ENCODE measurements at places on chromosomes 3 and 15.

- no peak for DNase-seq
These were observed 76.5 kb downstream of the CD200R1L start for GRCh38 chr3:112770032-112770626.

GRCh38 chr3:38097446-38098375 lies 39.2 kb downstream of the ACAA1 start:
- no peak for DNase-seq

DNA sequence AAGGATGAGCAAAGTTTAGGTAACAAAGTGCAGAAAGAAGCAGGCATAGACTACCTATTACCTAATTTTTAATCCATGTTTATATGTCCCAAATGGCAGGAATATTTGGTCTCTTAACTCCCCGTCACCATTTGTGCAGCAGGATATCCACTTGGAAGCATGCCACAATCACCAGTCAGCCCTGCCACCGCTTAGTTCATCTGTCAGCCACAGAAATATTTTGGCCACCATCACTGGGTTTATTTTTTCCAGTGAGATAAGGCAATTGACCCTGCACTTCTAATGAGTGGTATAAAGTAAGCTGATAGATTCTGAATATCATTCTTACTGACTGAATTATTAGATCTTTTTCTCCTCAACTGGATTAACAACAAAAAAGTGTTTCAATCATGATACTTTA lies 152.9 kb upstream of the SOX2 start:
- no peak for DNase-seq

DNA sequence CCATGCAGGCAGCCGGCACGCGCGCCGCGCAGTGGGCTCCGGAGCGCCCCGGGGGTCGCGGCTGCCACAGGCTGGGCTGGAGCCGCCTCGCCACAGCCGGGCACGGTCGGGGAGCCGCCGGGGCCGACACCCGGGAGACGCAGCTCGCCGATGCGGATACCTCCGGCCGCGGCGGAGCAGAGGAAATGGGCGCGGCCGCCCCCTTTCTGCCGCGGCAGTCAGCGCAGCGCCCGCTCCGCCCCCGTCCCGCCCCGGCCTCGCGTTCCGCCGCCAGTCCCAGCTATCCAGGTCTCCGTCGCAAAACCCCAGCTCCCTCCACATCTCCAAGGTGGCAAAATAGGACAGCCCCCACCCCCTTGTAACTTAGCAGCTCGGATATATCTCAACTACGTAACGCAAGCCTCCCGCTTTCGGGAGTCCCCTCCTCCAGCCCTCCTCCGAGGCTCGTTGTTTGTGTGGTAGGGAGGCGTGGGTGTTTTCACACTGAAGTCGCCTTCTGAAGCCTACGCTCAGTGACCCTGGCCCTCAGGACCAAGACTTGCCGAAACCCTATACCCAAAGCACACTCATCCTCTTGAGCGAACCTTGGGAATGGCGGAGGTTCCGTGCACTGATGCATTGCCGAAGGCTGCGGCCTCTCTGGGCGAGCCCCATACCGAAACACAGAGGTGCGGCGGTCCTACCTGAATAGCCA lies at the start of gene SH3BP5:
Gene SH3BP5, minus strand, starts transcription at position 182 of the 694 bp plus-strand sequence. Its CDS starts 178 bp downstream, at position 4.
- DNase-seq = no peak

DNA sequence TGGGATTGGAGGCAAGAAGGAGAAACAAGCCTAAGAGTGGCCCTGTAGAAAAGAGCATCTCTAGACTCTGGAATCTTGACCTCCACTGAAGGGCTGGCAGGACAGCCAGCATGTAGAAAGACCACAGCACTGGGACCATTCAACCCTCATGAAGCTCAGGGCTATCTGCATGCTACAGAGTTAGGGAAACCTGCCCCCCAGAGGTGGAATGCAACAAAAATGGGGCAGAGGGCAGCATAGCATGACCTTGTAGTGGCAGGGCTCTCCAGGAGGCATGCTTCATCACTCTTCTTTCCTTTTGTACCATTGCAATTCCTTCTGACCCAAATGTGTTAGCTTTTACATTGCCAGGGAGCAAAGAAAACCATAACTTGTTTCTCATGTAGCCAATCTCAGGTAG lies 445.4 kb downstream of the EPHB1 start:
- no peak for DNase-seq

DNA sequence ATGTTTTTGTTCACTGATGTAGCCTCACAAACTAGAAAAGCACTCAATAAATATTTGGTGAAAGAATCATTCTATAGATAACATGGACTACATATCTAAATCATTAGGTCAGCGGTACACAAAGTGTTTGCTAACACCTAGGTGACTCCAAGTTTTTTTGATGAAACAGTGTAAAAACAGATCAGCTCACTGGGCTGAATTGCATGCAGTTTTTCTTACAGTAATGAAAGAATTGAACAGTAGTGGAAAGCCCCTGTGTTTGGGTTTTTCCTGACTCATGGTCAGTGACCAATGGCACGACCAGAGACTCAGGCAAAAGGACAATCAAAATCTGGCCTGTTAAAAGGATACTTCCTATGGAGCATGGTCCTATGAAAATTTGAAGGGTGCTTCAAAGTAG lies 384.3 kb upstream of the EPHA6 start:
- no peak for DNase-seq

DNA sequence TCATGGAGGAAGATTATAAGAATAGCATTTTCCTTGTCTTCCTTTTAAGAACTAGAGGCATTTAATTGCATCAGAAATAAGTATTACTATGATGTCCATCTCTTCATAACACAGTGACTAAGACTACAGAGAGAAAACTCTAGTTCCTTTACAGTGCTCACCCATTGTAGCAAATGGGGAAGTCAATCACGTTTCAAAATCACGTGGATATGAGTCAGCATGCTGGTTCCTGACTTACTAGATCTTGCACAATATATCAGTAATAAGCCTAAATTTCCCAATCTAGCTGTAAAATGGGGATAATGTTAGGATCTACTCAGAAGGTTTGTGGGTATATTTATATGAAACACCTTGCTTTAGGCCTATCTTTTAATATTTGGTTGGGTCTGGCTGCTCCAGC lies 254.8 kb upstream of the EOMES start:
- DNase-seq = no peak

DNA sequence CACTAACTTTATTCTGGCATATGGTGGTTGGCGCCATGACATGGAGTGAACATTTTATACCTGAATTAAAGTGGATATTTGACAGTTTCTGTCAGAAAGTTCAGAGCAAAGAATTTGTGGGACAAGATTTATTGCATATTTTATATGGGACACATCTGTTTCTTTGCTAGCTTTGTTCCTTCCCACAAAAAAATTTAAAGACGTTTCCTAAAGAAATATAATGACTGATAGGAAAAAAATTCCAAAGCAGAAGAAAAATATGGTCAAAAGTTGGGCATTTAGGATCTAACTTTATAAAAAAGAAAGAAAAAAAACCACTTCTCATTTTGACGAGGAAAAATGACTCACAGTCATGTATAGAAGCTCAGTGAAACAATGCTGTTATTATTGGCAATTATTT lies 101.6 kb downstream of the GREM1 start:
- no peak for DNase-seq

GRCh38 chr3:194993896-194994295 lies 277.1 kb downstream of the XXYLT1 start:
- no peak for DNase-seq

- no peak for DNase-seq
These were observed 10.4 kb downstream of the PLA2G4E start for GRCh38 chr15:42010434-42010833.

DNA sequence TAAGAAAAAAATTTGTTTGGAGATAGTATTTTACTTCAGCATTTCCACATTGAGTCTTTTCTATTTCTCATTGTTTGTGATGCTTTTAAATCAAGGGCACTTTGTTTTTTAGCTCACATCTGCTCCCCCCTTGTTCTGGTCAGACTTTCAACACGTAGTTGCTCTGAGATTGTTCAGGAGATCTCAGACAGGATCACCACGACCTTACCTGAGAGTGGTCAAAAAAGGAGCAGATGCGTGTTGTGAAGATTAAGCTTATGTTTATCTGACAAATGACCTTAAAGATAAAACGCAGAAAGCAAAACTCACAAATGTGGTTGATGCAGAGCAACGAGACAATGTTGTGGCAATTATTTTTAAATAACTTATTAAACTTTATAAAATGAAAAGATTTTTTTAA lies 298.3 kb downstream of the ROBO2 start:
- DNase-seq = no peak

GRCh38 chr3:158248261-158248660 lies 138.4 kb downstream of the RSRC1 start:
- DNase-seq = no peak

DNA sequence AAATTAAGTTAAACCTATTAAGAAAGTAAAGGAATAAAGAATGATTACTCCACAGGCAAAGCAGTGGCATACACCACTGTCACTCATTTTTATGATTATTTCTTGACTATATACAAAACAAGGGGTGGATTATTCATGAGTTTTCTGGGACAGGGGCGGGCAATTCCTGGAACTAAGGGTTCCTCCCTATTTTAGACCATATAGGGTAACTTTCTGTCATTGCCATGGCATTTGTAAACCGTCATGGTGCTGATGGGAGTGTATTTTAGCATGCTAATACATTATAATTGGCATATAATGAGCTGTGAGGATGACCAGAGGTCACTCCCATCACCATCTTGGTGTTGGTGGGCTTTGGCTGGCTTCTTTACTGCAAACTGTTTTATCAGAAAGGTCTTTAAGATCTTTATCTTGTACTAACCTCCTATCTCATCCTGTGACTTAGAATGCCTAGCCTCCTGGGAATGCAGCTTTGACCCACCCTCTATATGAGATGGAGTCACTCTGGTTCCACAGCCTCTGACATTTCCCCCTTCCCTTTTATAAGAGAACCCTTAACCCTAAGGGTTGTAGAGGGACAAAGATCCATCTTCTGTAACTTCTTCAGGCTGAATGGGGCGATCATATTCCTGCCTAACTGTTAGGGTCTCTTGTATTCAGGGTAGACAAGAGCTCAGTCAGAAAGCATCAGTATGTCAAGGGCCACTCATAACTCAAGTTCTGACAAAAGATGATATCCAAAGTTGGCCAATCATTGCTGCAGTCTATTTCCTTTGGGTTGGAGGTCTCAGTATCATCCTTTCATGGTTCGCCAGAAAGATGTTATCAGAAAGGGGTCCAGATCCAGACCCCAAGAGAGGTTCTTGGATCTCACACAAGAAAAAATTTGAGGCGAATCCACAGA lies 79.5 kb upstream of the LIPC start:
- DNase-seq = no peak

- DNase-seq = no peak
These were observed 206.0 kb upstream of the SEMA6D start for GRCh38 chr15:47511261-47511660.

GRCh38 chr3:53426918-53427317 lies 67.5 kb upstream of the CACNA1D start:
- DNase-seq = no peak

DNA sequence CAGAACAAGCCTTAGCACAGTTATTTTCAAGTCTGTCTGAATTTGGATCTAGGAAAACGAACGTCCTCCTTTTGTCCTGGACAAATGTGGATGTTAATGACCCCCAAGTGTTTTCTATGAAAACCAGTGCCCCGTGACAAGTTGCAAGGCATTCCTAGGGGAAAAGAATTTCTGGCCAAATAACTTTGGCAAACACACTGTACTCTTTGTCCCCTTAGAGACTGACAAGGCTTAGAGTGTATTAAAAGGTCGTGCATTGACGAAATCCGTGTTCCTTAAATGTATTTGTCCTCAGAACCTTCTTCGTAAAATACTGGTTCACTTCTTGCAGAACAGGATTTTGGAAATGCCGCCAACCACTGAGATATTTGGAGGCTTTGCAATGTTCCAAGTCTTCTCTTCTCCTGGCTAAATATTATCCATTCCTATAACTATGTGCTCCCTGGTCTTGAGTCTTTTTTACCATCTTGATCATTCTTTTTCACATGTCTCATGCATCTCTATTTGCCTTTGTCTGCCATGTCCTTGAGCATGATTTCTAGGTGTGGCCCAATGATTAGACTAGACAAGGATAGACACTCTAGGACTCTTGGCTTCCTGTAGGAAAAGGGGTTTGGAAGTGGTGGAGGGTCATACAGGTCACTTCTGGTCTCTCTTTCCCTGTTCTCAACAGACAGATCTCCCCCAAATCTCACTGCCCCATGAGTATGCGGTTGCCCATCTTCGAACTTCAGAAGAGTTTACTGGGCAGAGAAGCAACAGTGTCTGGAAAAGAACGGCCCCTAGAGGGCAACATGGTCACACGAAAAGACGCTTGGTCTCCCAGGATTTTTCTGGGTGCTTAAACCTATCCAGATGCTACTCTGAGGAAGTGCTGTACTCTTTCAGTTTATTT lies 117.5 kb downstream of the EDEM1 start:
- no peak for DNase-seq

DNA sequence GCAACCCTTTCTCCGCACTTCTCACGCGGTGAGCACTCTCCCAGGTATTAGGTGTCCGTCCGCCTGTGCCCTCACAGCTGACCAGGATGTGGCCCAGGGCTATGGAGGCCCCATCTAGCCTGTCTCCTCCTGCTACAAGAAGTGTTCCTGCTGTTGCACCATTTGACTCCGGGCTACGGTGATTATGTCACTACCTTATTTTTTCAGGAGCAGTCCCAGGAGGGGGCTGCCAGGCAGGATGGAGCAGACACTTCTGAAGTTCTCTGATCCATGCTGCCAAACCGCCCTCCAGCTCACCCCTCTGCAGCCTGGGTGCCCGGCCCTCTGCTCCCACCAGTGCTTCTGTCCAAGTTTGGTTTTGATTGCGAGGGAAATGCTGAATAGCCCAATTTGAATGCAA lies 36.9 kb downstream of the ZXDC start:
- no peak for DNase-seq

DNA sequence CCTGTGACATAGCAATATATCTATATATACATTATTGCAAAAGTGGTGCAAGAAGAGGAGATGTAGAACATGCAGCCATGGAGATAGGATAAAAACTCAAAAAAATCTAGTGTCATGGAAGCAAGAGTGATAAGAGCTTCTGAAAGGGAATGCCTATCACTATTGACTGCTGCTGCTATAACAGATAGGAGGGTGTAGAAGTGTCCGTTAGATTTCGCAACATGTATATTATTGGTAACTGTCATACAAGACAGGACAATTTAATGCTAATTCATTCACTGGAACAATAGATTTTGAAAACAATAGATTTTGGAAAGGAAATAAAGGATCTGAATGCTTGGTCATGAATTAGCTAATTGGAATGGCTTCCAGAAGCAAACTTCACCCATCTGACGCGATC lies 224.5 kb downstream of the ZNF385D start:
- no peak for DNase-seq

DNA sequence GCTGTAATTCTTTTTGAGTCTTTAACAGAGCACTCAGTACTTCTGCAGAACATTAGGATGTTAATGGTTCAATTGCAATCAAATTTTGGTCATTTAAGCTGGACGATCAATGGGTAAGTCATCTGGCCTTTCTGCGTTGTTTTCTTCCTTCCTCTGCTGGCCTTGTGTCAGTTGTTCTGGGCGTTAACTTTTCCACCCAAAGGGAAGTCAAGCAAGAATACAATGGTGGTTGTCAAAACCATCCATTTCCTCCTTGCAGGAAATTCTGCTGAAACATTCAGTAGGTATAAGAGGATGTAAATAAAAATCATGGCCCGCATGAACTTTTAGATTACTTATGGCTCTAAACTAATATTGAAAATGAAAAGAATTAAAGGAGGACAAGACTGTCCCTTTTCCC lies 584.0 kb downstream of the GRM7 start:
- DNase-seq = no peak

Measured in NCI-H1417 treated with DMSO at 0.1 percent for 48 hours (cell line).